ENCODE measurements at places on chromosomes 6 and 20.

GRCh38 chr20:63056236-63057170 lies 49.7 kb upstream of the BHLHE23 start:
- DNase-seq: no peak

DNA sequence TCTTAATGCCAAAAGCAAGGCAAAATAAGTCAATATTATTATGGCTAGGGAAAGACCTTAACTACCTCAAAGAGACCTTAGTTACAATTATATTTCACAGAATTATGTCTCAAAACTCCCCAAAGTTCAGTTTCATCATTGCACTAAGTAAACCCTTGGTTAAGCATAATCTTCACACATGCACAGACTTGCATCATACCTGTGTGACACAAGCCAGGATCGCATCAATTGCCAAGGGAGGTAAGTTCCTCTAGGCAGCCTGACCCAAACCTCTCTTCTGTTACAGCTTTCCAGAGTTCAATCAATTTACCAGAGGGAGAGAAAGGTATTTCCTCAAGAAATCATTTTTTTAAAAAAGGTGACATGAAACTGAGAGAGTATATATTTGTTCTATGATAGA lies 31.9 kb upstream of the PRSS35 start:
- DNase-seq: no peak

DNA sequence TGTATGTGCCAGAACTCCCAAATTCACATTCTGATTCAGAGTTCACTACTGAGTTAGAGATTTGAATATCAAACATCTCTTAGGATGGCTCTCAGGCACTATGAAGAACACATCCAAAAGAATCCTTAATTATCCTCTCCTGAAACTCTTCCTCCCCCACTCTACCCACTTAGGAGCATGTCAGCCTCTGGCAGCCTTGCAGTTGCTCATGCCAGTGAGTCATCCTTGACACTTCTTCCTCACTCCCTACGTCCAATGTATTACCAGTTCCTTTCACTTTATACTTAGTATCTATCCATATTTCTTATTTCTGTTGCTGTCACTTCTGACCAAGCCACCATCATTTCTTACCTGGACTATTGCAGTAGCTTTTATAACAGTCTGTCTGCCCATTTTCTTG lies 192.0 kb upstream of the IMPG1 start:
- no peak for DNase-seq

GRCh38 chr6:22582417-22583205 lies 13.2 kb downstream of the HDGFL1 start:
- DNase-seq: no peak

DNA sequence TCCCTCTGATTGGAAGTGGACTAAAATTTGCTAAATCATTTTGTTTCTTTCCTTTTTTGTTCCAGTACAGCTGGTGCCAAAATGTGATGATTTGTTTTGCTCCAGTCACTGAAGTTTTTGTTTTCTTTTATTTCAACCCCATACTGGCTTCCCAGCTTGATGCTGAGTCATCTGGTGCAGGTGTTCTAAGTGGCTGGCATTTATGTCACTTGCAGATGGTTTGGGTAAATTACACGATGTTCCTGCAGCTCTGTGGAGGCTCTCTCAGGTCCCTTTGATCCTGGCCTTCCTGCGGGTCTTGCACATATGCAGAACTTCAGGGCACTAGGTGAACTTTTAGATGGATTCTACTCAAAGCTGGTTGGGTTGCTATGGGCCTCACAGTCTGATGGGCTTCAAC lies 577.7 kb downstream of the HAO1 start:
- DNase-seq: no peak

- no peak for DNase-seq
These were observed 301.8 kb downstream of the TBC1D32 start for GRCh38 chr6:121032268-121033006.

DNA sequence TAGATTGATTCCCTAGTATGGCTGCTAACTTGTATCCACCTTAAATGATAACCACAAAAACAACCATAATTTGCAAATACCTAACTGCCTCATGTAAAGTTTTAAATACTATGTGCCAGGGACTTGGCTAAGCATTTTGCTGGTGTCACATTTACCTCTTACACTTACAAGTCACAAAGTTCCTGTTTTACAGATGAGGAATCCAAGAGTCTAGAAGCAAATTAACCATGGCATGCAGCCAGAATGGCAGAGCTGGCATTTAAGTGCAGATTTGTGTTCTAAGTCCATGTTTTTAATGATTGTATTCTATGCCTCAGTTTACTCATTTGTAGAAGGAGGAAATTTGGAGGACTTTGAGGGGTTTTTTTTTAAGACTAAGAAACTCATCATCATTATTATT lies 696.7 kb downstream of the PTPRT start:
- DNase-seq: no peak

DNA sequence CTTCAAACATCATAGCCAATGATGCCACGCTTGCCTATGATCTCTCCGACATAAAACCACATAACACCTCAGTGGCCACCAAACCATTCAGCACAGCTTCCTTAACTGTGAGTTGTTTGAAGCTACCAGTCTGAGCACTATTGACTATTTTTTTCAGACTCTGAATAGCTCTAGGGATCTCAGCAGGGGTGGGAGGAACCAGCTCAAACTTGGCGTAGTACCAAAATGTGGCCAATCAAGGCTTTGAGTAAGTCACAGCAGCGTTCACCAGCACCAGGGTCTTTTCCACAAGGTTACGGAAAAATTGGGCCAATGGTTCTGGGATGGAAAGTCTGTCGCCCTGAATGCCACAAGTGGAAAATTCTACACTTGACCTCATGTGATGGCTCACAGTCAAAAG lies 70.6 kb downstream of the SMPDL3A start:
- DNase-seq: no peak

GRCh38 chr6:53854843-53855567 lies 60.2 kb downstream of the LRRC1 start:
- no peak for DNase-seq

GRCh38 chr6:43798688-43799444 lies 28.9 kb downstream of the VEGFA start:
- DNase-seq: no peak

DNA sequence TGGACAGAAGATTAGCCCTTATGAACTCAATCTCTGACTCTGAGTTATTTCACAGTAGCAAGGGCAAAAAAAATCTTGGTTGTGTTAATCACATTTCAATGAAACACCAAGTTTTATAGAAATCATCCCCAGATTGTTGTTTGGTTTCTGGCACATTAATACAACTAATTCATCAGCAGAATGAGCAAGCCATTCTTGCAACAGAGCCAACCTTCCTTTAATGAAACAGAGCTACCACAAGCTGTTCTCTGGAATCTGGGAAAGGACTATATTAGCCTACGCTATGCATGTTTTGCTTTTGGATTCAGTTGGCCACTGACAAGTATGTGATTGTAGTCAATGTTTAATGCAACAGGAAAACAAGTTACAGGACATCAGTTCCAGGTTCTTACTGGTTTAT lies 13.8 kb upstream of the POPDC3 start:
- DNase-seq: no peak

- DNase-seq: no peak
These were observed 57.4 kb downstream of the PRL start for GRCh38 chr6:22239261-22239921.

GRCh38 chr6:93779086-93779841 lies 359.9 kb upstream of the EPHA7 start:
- DNase-seq: no peak

DNA sequence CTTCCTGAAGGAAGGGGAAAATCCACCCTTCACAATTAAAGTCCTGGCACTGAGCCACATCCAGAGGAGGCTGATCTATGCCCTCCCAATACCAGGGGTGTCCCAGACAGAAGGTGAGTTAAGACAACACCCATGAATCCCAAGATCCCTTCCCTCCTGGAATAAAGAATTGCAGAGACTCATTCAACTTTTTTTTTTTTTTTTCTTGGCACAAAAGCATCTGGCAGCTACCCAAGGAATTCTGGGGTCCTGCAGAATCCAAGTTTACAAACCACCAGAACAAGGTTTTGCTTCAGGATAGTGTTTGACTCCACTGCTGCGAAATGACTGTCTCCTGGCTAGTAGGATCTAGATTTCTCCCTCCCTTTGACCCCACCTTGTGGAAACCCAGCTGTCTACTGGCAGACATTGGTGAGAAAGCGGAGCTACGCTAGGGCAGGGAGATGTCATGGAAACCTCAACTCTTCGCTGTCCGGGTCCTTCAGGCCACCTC lies 37.4 kb downstream of the JAG1 start:
- no peak for DNase-seq

DNA sequence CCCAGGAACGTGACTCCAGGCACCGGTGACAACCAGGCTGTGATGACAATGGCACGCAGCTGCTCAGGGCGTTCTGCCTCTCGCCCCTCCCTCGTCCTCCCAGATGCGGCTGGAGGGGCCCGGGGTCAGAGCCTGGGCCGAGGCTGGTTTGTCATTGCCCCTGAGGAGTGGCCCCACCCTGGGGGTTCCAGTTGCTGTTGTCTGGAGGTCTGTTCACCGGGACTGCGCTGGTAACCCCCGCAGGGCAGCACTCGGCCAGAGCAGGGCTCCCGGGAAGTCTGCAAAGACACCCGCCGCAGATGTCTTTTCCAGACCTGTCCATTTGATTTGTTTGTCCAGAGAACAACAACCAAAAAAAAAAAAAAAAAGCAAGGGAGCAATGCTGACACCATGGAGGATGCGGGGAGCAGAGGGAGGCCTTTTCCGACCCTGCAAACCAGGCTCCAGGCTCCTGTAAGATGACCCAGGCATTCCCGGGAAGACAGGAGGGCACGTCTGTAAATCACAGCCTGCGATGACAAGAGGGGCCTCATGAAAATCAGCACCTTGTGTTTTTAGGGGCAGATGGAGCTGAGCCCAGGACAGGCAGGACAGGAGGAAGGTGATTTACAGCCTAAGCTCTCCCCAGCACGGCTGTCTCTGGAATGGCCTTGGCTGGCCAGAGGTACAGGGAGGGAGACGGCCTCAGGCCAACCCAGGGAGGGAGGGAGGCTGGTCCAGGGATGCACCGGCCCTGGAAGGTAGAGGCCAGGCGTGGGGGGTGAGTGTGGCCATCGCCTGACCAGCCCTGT lies 189.3 kb downstream of the ERMARD start:
- DNase-seq: no peak

DNA sequence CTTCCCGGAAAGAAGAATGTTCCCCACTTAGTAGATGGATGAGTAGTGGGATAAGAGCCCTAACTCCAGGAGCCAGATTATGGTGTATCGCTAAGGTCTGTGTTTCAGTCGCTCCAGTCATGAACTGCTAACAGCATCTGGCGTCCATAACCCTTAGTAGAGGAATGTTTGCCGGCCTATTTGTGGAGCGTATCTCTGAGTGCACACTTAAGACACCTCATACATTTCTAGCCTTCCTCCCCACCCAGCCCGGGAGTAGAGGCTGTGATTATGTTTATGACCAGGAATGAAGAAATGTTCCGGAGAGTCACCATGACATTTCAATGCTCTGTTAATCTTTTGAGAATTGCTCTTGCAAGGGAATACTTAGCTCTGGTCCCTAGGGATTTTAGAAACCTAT lies 251.1 kb upstream of the SOX4 start:
- DNase-seq: no peak

- DNase-seq: peak; percentile 40
These were observed 26.2 kb upstream of the HDAC2 start for GRCh38 chr6:113997116-113997515.

DNA sequence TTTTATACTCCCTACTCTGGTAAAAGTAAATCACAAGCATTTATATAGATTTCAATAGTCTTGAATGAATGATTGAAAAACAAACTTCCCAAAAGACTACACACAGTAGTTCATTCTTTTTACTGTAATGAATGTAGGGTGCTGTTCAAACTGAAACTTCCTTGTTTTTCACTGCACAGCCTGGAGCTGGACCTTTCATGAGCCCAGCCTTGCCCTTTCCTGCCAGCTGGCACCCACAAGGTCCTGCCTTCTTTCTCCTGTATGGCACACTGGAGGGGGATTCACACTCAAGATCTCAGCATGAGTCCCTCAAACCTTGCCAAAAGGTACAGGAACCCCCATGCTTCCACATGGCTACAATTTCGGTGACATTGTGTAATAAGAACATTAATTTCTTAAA lies 50.9 kb downstream of the COL12A1 start:
- no peak for DNase-seq

DNA sequence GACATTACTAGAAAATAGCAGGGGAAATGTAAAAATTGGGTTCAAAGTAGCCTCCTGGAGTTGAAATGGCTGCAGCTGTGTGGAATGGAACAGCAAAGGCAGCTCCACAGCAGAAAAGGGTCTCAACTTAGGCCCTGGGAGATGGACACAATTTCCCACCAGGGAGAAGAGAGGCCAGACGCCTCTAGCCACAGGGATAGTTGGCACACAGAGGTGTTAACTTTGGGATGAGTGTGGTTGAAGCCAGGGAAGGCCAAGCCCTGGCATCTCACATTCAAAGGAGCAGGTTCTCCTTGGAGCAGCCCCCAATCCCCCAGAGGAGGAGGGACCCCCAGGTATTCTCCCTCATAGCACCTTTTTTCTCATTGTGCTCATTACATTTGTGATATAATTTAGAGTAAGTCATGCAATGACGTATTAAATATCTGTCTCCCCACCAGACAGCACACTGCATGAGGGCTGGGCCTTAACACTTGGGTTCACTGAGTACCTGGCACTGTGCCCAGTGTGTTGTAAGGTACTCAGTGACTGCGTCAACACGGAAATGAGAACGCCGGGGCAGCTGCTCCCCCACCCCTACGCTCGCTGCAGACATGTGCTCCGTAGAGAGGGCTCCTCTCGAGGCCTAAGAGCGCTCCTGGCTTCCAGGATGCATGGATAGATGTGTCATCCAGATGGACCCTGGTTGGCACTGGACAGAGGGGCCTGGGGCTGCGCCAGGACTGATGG lies 76.0 kb upstream of the CD93 start:
- DNase-seq: peak; percentile 79

DNA sequence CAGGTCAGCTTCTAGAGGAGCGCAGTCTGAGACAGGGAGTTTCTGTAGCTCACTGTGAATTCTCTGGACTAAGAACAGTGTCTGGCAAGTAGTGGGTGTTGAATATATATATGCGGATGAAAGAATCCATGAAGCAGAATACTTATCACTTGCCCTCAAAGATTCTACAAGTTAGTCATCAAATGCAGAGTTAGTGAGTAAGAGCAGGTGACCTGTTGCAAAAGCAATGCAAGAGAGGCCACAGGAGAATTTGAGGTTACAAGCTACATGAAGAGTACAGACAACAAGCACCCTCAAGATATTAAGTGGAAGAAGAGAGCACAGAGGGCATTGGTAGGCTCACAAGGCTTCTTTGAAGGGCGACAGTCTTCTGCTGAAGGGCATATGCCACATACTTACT lies 103.4 kb upstream of the BTBD3 start:
- DNase-seq: no peak

- peak; percentile 27 for DNase-seq
These were observed 45.9 kb downstream of the ELOVL5 start for GRCh38 chr6:53302678-53303360.

GRCh38 chr20:45948261-45948733 lies 13.8 kb downstream of the PCIF1 start:
- no peak for DNase-seq

- DNase-seq: no peak
These were observed 280.5 kb downstream of the TFAP2B start for GRCh38 chr6:51099201-51099600.

GRCh38 chr6:32843331-32843978 lies 392 bp downstream of the PSMB8 start:
- no peak for DNase-seq

- DNase-seq: no peak
These were observed 245.1 kb upstream of the KCNQ5 start for GRCh38 chr6:72376736-72377135.

All from fibroblast of the conjunctiva (primary cell).